ENCODE measurements at places on chromosomes 7 and 10.

GRCh38 chr7:112411186-112411795 lies 39.0 kb upstream of the IFRD1 start:
- DNase-seq: no peak

DNA sequence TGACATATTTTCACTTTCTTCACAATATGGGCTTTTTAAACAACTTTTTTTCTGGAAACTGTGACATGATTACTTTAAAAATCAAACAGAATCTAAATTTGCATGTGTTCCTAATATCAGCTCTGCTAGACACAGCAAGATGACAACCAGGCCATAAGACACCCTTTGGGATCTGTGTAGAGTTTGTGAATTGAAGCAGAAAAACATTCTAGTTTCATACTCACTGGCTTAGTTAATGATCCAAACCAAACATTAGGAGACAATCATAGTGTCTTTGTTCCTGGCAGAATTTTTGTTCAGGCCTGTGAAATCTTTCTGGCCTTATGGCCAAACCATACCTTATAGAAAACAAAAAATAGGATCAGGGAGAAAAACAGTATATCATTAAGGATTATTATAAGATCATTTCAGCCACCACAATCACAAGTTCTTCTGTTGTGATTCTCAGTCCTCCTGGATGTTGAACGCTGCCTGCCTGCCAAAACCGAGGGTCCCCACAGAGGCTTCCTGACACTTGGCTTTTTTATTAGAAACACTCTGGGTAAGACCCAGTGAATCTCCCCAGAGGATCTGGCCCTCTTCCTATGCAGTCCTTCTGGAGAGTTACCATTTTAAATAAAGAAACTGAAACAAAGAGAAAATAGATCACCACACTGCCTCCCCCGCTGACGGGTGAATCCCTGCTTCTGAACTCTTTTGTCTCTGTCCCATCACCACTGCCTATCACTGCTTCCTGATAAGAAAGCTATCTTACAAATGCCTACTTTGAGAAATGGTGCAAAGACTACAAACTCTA lies 79.2 kb upstream of the PPP1R3C start:
- no peak for DNase-seq

DNA sequence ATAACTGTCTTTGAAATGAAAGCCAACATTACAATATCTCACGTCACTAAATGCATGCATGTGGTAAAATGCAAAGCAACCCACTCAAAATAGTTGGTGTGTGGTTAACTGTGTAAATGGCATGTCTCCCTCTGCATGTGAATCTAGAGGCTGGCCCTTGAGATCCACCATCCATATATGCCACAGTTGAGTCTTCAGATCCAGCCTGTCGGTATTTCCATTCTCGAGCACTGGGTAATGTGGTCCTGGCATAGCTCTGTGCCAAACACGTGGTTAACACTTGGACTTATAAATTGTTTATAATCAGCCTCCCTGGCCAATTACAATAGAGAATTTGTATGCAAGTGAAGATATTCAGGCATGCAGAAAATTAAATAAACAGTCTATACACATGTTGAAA lies 90.3 kb downstream of the LYZL1 start:
- no peak for DNase-seq

GRCh38 chr7:81721437-81721836 lies 48.4 kb downstream of the HGF start:
- DNase-seq: no peak

GRCh38 chr10:23413629-23414089 lies 25.2 kb upstream of the OTUD1 start:
- no peak for DNase-seq
